ENCODE measurements at places on chromosomes 6 and 20. TPM values are rescaled to one million over a fixed set of nuclear protein-coding genes. Genes with fewer than 3 reads are reported as not detected.

CALHM4 gene
- not detected for total RNA-seq

SYNDIG1 gene
- 16.4 TPM for total RNA-seq

BTNL2 gene
- total RNA-seq, result not detected

SOX18 gene
- 2.1 TPM for total RNA-seq

FAM184A gene
- 0.56 TPM for total RNA-seq

NINL gene
- total RNA-seq, result 10.6 TPM

DNA sequence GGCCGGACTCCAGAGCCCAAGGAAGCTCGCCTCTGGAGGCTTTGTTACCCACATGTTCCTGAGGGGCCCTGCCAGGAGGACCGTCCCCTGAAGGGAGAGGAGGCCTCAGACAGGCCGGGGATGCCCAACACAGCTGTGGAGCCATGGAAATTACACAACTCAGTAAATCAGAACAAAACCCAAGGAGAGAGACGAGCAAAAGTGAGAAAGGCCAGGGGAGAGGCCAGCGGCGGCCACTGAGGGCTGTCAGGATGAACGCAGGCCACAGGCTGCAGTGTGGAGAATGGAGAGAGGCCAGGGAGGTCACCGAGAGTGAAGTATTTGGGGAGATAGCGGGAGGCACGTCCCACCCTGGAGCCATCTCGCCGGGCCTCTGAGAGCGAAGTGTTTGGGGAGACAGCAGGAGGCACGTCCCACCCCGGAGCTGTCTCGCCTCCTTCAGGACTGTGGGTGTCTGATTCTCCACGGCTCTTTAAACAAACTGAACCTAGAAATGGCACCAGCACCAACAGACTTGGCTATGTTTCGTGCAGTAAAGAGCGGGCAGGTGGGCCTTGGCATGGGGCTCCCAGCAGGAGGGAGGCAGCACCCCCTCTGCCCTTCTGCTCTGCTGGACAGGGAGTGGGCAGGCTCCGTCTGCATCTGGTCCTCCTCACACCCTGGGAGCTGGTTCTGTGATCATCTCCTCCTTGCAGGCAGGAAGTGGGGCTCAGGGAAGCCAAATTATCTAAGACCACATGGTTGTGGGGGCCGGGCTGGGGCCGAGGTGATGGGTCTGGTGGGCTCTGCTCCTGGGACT lies 91.0 kb downstream of the YTHDF1 start:
- H3K4me3 ChIP-seq, result no peak overlapping the region
- H3K27me3 ChIP-seq, result peaks cover 13% of the 10 kb centered on the region
- no peak overlapping the region for H3K27ac ChIP-seq
- H3K4me1 ChIP-seq, result no peaks in the 10 kb centered on the region
- H3K36me3 ChIP-seq, result no peaks in the 10 kb centered on the region
- DNase-seq, result peak; percentile 69

- H3K36me3 ChIP-seq, result no peaks in the 10 kb centered on the region
- H3K27ac ChIP-seq, result peak overlapping the region; percentile 60
- DNase-seq, result no peak
- no peak overlapping the region for H3K4me3 ChIP-seq
- peaks cover 8% of the 10 kb centered on the region for H3K27me3 ChIP-seq
Measured at GRCh38 chr20:61500791-61501321, 248.8 kb downstream of the CDH4 start.

DNA sequence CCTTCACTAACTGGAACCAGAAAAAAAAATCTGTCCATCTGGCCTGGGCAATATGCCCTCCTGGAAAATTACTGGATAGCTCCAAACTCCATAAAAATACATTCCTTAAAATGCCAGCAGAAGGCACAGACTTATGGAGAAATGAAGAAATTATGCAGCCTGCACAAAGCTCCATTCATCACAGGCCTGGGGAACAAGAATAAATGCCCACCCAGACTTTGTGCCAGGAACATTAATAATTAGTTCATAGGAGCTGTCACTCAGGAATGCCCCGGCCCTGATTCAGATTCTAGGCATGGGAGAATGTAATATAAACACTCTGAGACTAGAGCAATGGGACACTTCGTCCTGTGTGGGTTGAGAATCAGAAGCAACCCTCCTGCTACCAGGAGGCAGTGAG lies 199.3 kb downstream of the OTOR start:
- H3K27ac ChIP-seq, result peak overlapping the region; percentile 29
- H3K27me3 ChIP-seq, result peaks cover 2% of the 10 kb centered on the region
- no peak overlapping the region for H3K4me3 ChIP-seq
- DNase-seq, result no peak
- H3K36me3 ChIP-seq, result no peaks in the 10 kb centered on the region

GRCh38 chr20:37969949-37970855 lies 63.1 kb downstream of the TTI1 start:
- no peak overlapping the region for H3K27ac ChIP-seq
- DNase-seq, result no peak
- peaks cover 9% of the 10 kb centered on the region for H3K27me3 ChIP-seq
- peaks cover 22% of the 10 kb centered on the region for H3K4me1 ChIP-seq

- peaks cover 80% of the 10 kb centered on the region for H3K4me1 ChIP-seq
- no peak for DNase-seq
- H3K27me3 ChIP-seq, result no peaks in the 10 kb centered on the region
Measured at GRCh38 chr20:44698351-44698750, 16.8 kb upstream of the CCN5 start.

GRCh38 chr6:170160031-170160627 lies 130.7 kb downstream of the DLL1 start:
- no peak overlapping the region for H3K4me3 ChIP-seq
- peaks cover under 1% of the 10 kb centered on the region for H3K4me1 ChIP-seq
- no peak for DNase-seq
- peaks cover 2% of the 10 kb centered on the region for H3K27me3 ChIP-seq
- H3K36me3 ChIP-seq, result no peaks in the 10 kb centered on the region

DNA sequence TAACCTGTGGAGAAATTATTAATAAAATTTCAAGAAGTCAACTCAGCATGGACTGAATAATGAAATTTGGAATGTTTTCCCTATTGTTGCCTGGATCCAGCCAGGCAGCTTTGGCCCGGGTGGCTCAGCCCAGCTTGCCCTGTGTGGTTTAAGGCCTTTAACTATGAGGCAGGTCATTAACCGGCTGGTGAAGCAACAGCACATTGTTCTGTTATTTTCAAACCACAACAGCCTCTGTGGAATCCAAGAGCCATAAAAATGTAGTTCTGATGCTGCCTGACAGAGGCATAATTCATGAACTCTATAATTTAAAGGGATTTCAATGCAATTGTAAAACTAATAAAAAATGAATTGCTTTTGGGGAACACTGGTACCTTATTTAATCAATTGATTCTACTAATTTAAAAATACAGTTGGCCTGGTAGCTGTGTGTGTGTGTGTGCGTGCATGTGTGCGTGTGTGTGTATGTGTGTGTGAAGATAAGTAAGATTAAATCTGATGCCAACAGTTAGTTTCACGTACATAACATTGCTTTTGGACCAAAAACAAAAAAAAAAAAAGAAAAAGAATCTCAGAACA lies 117.7 kb downstream of the RPS12 start:
- DNase-seq, result no peak
- no peak overlapping the region for H3K27ac ChIP-seq
- no peak overlapping the region for H3K4me3 ChIP-seq
- no peaks in the 10 kb centered on the region for H3K36me3 ChIP-seq

- H3K4me3 ChIP-seq, result peak overlapping the region; percentile 96
- peaks cover 2% of the 10 kb centered on the region for H3K36me3 ChIP-seq
- H3K27me3 ChIP-seq, result no peaks in the 10 kb centered on the region
- peak overlapping the region; percentile 90 for H3K27ac ChIP-seq
- DNase-seq, result peak; percentile 93
- H3K4me1 ChIP-seq, result peaks cover 40% of the 10 kb centered on the region
Measured at GRCh38 chr6:42746463-42747391, 824 bp upstream of the TBCC start.

GRCh38 chr20:14223806-14224205 lies 113.6 kb downstream of the FLRT3 start:
- no peaks in the 10 kb centered on the region for H3K27me3 ChIP-seq
- no peaks in the 10 kb centered on the region for H3K4me1 ChIP-seq
- H3K36me3 ChIP-seq, result no peaks in the 10 kb centered on the region

GRCh38 chr6:144352331-144352730 lies 67.2 kb downstream of the UTRN start:
- peaks cover 42% of the 10 kb centered on the region for H3K4me1 ChIP-seq
- H3K36me3 ChIP-seq, result no peaks in the 10 kb centered on the region
- no peaks in the 10 kb centered on the region for H3K27me3 ChIP-seq
- H3K4me3 ChIP-seq, result no peak overlapping the region

- H3K27ac ChIP-seq, result no peak overlapping the region
- no peak overlapping the region for H3K4me3 ChIP-seq
- peaks cover 15% of the 10 kb centered on the region for H3K27me3 ChIP-seq
- H3K4me1 ChIP-seq, result no peaks in the 10 kb centered on the region
Measured at GRCh38 chr20:7959484-7959883, 19.2 kb upstream of the HAO1 start.

DNA sequence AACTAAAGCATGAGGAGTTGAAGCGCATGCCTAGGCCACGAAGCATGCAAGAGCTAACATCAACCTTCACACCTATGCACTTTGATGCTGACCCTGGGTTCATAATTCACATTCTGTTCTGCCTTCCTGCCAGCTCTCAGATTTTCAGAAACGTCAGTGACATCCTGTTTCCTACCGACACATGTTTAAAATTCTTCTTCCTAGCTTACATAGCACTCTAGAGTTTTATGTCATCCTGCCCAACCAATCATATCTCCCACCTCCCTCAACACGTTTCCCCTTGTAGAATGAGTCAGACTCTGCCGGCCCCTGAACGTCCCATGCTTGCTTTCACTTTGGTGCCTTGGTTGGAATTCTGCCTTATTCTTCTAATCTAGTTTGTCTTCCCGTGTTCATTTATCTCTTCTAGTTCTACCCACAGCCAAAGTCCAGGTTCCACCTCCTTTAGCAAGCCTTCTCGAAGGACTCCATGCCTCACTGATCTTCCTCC lies 97.2 kb upstream of the MAP7 start:
- H3K4me1 ChIP-seq, result peaks cover 8% of the 10 kb centered on the region
- H3K27ac ChIP-seq, result no peak overlapping the region
- no peaks in the 10 kb centered on the region for H3K36me3 ChIP-seq
- no peak overlapping the region for H3K4me3 ChIP-seq

- H3K27me3 ChIP-seq, result no peaks in the 10 kb centered on the region
- peaks cover 92% of the 10 kb centered on the region for H3K4me1 ChIP-seq
- H3K4me3 ChIP-seq, result peak overlapping the region; percentile 23
- no peaks in the 10 kb centered on the region for H3K36me3 ChIP-seq
- H3K27ac ChIP-seq, result peak overlapping the region; percentile 86
Measured at GRCh38 chr6:108653949-108654348, 93.2 kb downstream of the FOXO3 start.

GRCh38 chr6:34484899-34485298 lies 19.0 kb downstream of the PACSIN1 start:
- H3K4me1 ChIP-seq, result no peaks in the 10 kb centered on the region
- H3K4me3 ChIP-seq, result no peak overlapping the region
- peaks cover 3% of the 10 kb centered on the region for H3K27me3 ChIP-seq

GRCh38 chr6:97203343-97203742 lies 79.7 kb downstream of the MMS22L start:
- no peaks in the 10 kb centered on the region for H3K4me1 ChIP-seq
- H3K27me3 ChIP-seq, result no peaks in the 10 kb centered on the region
- no peak overlapping the region for H3K27ac ChIP-seq

DNA sequence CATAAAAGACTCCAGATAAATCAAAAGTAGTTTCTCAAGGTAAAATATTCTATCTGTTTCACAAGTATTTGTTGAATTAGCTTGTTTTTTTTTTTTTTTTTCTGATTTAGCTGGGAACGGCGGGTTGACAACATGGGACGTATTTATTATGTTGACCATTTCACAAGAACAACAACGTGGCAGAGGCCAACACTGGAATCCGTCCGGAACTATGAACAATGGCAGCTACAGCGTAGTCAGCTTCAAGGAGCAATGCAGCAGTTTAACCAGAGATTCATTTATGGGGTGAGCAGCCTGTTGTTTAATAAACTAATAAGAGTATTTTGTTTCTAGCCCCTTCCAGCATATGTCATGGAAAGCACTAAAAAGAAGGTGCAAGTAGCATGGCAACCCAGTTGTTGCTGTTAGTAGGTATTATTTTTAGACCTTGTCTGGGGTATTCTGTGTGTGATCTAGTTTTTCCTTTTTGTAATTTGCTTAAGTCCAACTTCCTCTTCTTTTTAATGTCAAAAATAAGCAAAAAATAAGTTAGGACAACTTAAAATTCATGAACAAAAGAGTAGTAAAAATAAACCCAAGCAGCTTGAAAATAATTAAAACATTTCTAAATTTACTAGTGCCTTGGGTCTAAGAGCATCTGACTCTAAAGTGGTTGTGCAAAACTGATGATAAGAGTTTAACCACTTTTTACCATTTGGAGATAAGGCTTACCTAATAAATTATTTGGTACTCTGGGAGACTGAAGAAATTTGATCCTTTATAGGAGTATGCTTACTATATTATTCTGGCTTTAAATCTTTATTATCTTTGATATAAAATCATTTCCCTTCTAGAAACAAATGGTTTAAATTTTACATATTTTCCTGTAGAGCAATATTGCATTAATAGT lies 70.8 kb upstream of the DYNLRB1 start:
- H3K27ac ChIP-seq, result peak overlapping the region; percentile 78
- H3K4me1 ChIP-seq, result no peaks in the 10 kb centered on the region
- H3K4me3 ChIP-seq, result no peak overlapping the region
- peaks cover 62% of the 10 kb centered on the region for H3K36me3 ChIP-seq

GRCh38 chr20:62212299-62212698 lies 7.8 kb downstream of the HRH3 start:
- peaks cover 3% of the 10 kb centered on the region for H3K4me1 ChIP-seq
- no peak overlapping the region for H3K4me3 ChIP-seq
- H3K27ac ChIP-seq, result no peak overlapping the region
- peaks cover 18% of the 10 kb centered on the region for H3K27me3 ChIP-seq
- no peak for DNase-seq

- DNase-seq, result no peak
- H3K27ac ChIP-seq, result no peak overlapping the region
- peaks cover 25% of the 10 kb centered on the region for H3K4me1 ChIP-seq
- H3K4me3 ChIP-seq, result no peak overlapping the region
- H3K27me3 ChIP-seq, result peaks cover 43% of the 10 kb centered on the region
- peaks cover 5% of the 10 kb centered on the region for H3K36me3 ChIP-seq
Measured at GRCh38 chr20:49320460-49320859, 42.6 kb upstream of the ZNFX1 start.

- H3K36me3 ChIP-seq, result no peaks in the 10 kb centered on the region
- H3K4me1 ChIP-seq, result peaks cover 99% of the 10 kb centered on the region
- no peak for DNase-seq
- peak overlapping the region; percentile 94 for H3K27ac ChIP-seq
- no peaks in the 10 kb centered on the region for H3K27me3 ChIP-seq
- H3K4me3 ChIP-seq, result no peak overlapping the region
Measured at GRCh38 chr6:111761783-111762312, 111.4 kb downstream of the FYN start.

GRCh38 chr6:56575736-56576135 lies 67.0 kb downstream of the DST start:
- H3K36me3 ChIP-seq, result peaks cover 11% of the 10 kb centered on the region
- no peak overlapping the region for H3K27ac ChIP-seq
- no peak for DNase-seq
- H3K4me3 ChIP-seq, result no peak overlapping the region

- DNase-seq, result no peak
- no peak overlapping the region for H3K4me3 ChIP-seq
- H3K4me1 ChIP-seq, result no peaks in the 10 kb centered on the region
- H3K27me3 ChIP-seq, result peaks cover 17% of the 10 kb centered on the region
Measured at GRCh38 chr6:99887066-99887465, 107.0 kb downstream of the MCHR2 start.

All from chondrocyte (in vitro differentiated cells).